Thoracic aorta (tissue), 2 donors: ENCODE measurements at places on chromosomes 2 and 18. TPM values are rescaled to one million over a fixed set of nuclear protein-coding genes. Genes with fewer than 3 reads are reported as not detected.

- H3K27me3 ChIP-seq = no peaks in the 10 kb centered on the region
- no peaks in the 10 kb centered on the region for H3K36me3 ChIP-seq
- no peak for DNase-seq
- no peak overlapping the region for H3K4me3 ChIP-seq
- no peak overlapping the region for H3K27ac ChIP-seq
- H3K4me1 ChIP-seq = peaks cover 11% of the 10 kb centered on the region
These were observed 89.7 kb upstream of the ST6GAL2 start for GRCh38 chr2:106975641-106976040.

GRCh38 chr2:143948710-143949109, 571.2 kb downstream of the ZEB2 start:
- no peak overlapping the region for H3K4me3 ChIP-seq
- H3K27ac ChIP-seq = no peak overlapping the region
- no peaks in the 10 kb centered on the region for H3K36me3 ChIP-seq
- no peak for DNase-seq
- H3K4me1 ChIP-seq = peaks cover 14% of the 10 kb centered on the region
- no peaks in the 10 kb centered on the region for H3K27me3 ChIP-seq

DNA sequence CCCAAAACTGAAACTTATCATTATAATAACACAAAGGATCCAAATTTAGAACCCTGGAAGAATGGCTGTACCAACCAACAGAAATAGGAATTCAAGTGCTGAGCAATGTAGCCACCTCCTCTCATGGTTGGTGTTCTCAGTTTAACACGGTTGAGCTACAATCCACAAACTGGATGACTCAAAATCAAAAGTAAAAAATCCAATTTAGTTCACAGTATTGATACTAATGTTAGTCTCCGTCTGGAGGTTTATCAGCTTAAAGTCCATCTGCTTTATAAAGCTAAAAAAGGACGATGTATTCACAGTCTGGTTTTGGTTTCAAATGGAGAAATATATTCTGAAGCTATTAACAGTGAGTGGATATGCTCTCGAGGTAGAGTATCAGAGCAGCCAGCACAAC, 40.5 kb downstream of the CNTNAP5 start:
- no peak for DNase-seq
- H3K27ac ChIP-seq = no peak overlapping the region
- no peak overlapping the region for H3K4me3 ChIP-seq

The DARS1 gene
- 42.8 TPM for total RNA-seq

GRCh38 chr2:162082036-162082435, 8.0 kb upstream of the DPP4 start:
- no peak for DNase-seq
- no peak overlapping the region for H3K27ac ChIP-seq
- H3K4me3 ChIP-seq = no peak overlapping the region
- H3K4me1 ChIP-seq = no peaks in the 10 kb centered on the region

- DNase-seq = no peak
- no peaks in the 10 kb centered on the region for H3K27me3 ChIP-seq
- no peak overlapping the region for H3K27ac ChIP-seq
- H3K4me1 ChIP-seq = no peaks in the 10 kb centered on the region
These were observed 39.1 kb downstream of the TFCP2L1 start for GRCh38 chr2:121245913-121246312.

- DNase-seq = no peak
- H3K4me1 ChIP-seq = peaks cover 22% of the 10 kb centered on the region
- H3K27ac ChIP-seq = no peak overlapping the region
- H3K27me3 ChIP-seq = no peaks in the 10 kb centered on the region
- H3K4me3 ChIP-seq = no peak overlapping the region
These were observed 449.2 kb upstream of the SPRED2 start for GRCh38 chr2:65881592-65881991.

The ABCG8 gene
- not detected for total RNA-seq
